Ammon's horn (tissue), 1 donor: ENCODE measurements at places on chromosomes 7 and 10.
A peak's percentile ranks its signal among the peaks of the same experiment; 100 is the strongest.

DNA sequence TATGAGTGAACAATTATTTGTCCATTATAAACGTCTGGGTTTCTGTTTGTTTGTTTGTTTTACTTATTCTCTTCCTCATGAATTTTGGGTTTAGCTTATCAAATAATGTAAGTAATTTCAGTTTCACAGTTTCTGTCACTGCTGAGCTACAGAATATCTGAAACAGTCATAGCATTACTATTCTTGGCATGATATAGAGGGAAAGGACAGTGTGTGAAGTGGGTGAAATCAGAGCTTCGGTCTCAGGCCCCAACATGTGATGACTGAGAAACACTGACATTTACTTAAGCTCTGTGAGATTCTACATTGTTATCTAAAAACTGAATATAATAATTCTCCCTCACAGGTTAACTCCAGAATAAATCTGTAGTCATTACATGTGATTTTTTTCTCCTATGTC is 8.8 kb upstream of the OR6V1 start:
- no peak for DNase-seq

GRCh38 chr7:129923709-129924108 is 29.1 kb downstream of the UBE2H start:
- no peak for DNase-seq

DNA sequence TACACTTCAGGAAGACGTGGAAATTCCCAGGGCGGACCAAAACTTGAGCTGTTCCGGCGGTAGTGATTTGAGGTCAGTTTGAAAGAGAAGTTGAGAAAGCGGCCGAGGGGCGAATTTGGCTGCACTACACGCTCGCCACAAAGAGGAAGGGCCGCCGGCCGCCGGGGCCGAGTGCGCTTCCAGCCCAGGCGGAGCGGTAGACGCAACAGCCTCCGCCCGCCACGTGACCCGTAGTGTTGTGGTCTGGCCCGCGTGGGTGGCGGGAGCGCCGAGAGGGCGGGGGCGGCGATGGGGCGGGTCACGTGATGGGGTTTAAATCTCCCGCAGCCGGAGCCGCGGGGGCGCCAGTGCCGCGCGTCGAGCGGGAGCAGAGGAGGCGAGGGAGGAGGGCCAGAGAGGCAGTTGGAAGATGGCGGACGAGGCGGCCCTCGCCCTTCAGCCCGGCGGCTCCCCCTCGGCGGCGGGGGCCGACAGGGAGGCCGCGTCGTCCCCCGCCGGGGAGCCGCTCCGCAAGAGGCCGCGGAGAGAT is at the start of gene SIRT1:
SIRT1 (plus strand) TSS at position 344 of the 529 bp plus-strand sequence; CDS start at position 410, 66 bp downstream.
- peak; percentile 97 for DNase-seq

DNA sequence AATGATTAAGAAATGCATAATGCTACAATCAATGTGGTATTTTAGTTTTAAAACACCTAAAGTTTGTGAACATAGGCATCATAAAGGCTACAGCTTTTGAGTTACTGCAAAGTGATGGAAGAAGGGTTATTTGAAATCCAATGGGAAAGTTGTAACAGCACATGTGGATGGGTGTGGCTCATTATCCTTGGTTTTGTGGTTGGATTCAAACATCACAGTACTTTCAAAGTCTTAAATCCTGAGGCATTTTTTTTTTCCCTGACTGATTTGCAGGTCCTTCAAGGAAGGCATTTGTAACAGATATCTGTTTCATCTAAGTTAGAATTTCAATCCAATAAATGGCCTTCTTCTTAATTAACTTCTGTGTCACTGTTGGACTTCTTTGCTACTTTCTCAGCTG is 9.8 kb upstream of the SHTN1 start:
- DNase-seq, result no peak

- no peak for DNase-seq
Measured at GRCh38 chr7:87398446-87398845, 53.0 kb downstream of the CROT start.

GRCh38 chr10:105837951-105838350 is 1196.9 kb downstream of the SORCS3 start:
- DNase-seq, result no peak

DNA sequence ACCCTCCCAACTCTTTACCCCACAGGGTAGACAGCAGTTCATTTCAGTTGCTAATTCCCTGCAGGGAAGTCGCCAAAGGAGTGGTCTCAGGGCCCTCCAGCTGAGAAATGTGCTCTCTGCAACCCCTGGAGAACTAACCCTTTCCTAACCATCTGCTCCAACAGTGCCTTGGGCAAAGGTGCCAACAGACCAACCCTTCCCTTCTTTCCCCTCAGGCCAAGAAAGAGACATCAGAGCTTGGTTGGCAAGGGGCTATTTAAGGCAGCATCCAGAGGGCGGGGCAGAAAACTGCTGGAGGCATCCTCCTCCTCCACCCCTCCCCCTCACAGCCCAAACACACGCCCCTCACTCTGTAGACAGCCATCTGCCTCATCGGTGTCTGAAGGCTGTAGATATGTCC is 1.7 kb downstream of the SORBS1 start:
- DNase-seq, result peak; percentile 28

- peak; percentile 12 for DNase-seq
Measured at GRCh38 chr10:62492012-62492869, 118.1 kb downstream of the ZNF365 start.

GRCh38 chr7:78587443-78588044 is 789.0 kb downstream of the PHTF2 start:
- DNase-seq, result peak; percentile 27

DNA sequence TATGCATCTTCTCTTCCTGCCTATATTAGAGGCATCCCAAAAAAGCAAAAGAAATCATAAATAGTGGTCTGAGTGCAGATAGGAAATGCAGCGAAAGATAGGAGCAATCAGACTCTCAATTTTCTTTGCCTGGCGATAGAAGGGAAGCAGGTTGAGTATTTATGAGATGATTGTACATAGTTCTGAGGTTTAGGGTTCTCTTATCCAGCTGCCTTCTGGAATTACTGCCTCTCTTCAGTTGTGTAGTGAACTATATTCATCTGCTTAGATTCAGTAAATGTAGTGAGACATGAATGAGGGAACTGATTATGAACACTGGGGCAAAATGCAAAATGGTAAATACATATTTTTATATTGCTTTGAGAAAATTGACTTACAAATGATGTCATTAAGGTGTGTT is 93.0 kb upstream of the CYP26C1 start:
- no peak for DNase-seq

DNA sequence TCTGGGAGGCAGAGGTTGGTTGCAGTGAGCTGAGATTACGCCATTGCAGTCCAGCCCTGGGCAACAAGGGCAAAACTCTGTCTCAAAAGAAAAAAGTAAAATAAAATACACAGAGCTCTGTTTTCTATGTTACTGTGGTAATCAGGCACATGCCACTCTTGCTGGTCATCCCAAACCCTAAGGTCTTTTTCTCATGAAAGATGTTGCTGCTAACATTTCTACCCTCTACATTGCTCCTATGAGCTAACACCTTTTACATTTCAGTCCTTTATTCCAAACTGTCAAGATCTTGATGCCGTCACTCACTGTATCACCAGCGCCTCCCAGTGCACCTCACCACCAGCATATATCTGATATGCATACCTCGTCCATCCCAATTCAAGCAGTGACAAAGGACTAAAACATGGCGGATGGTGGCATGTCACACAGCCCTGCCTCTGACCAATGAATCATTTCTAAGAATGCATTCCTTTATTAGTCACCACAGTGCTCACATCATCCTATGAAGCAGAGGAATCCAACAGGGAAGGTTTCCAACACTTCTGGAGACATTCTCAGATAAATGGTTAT is 4.3 kb downstream of the DAGLB start:
- DNase-seq, result no peak
